ENCODE measurements at places on chromosomes 12 and 14.

DNA sequence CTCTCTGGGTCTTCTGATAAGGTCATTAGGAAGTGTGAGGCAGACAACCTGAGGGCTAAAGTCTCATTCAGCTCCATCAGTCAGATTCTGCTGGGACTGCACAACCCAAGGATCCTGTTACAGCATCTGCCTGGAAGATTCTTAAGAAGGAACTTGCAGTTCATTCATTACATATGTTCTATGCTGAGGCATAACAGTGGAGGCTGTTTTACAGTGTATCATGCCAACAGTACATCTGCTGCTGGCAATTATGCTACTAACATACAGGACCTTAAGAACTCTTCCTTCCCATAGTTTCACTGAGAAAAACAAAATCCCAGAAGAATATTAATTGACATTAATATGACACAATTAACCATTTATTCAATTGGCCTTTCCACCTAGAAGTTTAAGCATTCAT lies 968.6 kb downstream of the DIO2 start:
- no peak for DNase-seq

GRCh38 chr12:51838762-51839161 lies 9.8 kb downstream of the FIGNL2 start:
- DNase-seq = no peak

DNA sequence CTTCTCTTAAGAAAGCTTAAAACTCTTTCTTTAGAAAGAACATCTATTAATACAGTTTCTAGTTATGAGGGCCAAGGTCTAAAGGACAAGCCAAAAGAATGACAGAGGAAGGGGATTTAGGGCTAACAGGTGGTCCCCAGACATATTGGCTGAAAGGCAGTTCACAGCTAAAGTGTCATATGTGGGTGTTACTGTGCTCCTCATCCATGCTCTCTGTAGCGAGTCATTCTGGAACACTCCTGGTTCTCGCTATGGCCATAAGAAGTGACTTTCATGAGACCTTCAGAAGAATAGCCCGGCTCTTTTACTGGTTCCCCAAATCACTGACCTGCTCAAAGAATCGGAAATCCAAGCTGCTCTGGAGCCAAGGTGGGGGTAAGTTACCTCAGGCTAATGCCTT lies 55.0 kb downstream of the TBK1 start:
- DNase-seq = no peak

GRCh38 chr12:116492703-116493324 lies 66.4 kb upstream of the MAP1LC3B2 start:
- no peak for DNase-seq

DNA sequence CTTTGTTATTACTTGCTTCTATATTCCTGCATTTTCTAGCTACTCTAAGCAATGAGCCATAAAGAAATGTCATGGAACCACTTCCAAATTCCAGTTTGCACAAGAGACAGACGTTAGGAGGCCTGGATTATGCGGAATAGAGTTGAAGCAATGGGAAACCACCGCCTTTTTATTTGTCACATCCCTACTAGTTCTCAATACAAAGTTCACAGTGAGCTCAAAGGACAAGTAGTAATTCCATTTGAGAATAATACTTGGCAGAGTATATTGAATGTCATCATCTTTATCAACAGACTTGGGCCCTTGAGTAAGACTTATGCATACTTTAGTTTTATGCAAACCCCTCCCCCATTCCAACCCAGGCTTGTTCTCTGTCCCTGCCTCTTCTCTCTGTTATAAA lies 3.7 kb upstream of the SLC15A5 start:
- DNase-seq = no peak

DNA sequence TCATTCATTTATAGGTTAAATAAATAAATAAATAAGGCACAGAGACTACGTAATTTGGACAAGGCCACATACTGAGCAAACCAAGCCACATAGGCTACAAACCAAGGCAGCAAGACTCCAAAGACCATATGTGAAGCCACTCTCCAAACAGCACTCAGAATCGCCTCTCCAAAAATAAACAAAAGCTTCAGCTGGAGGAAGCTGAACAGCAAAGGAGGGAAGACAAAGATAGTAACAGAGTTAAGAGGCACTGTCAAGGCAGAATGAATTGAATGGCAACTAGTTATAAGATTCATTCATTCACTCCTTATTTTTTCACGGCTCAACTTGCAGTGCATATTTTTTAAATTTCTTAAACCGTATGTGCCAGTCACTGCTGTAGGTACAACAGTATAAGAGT lies 200.5 kb upstream of the GRIP1 start:
- peak; percentile 62 for DNase-seq

GRCh38 chr14:99755629-99756603 lies 37.3 kb upstream of the EML1 start:
- DNase-seq = no peak

DNA sequence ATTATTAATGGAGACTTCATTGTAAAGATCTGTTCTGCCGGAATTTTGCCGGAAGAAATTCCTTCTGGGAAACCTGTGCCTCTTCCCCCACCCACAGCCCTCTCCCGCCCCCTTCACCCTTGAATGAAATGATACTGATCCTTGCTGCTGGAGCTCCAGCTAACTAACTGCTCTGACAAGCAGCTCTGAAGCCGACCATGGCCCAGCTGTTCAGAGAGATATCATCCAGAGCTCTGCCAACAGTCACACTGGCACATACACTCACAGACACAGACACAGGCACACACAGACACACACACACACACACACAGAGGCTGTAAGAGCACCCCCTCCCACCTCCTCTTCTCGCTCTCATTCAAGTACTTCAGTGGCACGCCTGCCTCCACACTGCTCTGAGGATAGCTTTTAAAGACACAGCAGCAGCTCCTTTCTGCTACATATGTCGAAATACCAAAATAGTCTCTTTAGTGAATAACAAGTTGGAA lies 88.6 kb downstream of the R3HDM2 start:
- no peak for DNase-seq

DNA sequence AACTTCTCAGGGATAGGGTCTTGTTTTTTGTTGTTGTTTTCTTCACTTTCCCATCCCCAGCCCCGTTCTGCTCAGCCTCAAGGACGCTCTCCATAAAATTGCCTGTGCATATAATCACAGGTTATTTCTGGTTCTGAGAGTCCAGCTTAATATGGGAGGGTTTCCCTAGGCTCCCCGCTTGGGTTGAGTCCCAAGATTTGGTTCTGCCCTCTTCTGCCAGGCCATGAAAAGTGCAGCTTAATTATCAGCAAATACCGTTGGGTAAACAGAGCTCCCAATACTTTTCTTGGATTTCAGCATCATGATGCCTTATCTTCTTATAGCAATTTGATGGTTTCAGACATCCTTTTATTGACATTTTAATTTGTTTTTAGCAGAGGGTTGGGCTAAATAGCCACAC lies 75.6 kb downstream of the GRIN2B start:
- no peak for DNase-seq

DNA sequence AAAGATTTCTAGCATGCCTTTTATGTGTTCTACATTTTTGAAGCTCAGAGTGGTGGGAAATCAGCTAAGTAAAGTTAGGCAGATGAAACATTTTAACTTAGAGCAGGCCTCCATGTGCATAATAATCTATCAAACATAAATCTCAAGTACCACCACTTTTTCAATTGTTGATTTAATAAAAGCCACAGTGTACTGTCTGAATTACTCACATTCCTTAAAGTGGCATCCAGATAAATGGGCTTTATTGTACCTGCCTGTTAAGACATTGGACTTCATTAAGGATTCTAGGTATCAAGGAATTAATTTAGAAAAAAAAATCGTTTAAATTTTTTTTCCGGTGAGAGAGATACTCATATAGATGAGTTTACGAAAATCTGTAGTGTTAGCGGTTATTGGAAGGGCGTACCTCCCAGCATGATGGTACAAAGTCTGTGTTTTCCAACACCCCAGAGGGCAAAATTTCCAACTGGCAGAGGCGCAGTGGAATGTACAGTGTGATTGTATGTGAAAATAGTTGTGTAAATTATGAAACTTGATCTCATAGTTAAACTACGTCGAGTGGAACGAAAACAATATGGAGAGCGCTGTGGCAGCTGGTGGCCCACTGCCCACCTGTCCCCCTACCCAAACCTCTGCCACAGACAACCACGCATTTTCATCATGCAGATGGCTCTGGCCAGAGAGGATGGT lies 25.0 kb downstream of the ELK3 start:
- peak; percentile 10 for DNase-seq

- no peak for DNase-seq
Observed at GRCh38 chr12:122669397-122670070, 33.6 kb downstream of the HCAR2 start.

DNA sequence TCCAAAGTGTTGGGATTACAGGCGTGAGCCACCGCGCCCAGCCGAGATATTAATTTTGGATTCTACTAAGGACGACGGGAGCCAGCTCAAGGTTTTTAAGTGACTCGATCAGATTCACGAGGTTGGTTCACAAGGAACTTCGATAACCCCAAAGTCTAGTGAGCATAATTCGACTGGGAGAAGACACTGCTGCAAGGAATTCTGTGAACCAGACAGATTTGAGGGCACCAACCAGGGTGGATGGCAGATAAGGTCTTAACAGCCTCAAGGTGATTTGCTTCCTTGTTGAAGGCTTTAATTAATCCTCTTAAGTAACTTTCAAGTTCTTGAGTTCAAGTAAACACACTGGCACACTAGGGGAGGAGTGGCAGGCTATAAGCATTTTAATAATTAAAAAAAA lies 1.1 kb upstream of the KLHDC2 start:
- DNase-seq = no peak

DNA sequence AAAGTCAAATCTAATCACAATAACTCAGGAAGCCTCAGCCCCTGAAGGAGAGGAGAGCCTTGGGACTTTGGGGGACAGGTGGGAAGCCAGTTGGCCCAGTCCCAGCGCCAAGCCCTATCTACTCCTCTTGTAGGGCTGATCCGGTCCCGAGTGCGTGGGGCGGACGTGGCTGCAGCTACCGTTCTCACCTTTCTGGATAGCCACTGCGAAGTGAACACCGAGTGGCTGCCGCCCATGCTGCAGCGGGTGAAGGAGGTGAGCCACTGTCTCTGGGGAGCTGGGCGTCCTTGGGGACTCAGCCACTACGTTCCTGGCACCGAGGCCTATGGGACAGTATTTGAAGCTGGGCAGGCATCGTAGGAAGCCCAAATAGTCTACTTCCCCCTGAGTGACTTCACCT lies 68.4 kb downstream of the GALNT16 start:
- DNase-seq = no peak

GRCh38 chr12:6337958-6338433 lies 3.9 kb downstream of the TNFRSF1A start:
- no peak for DNase-seq

- no peak for DNase-seq
Observed at GRCh38 chr12:95411466-95411865, 62.5 kb upstream of the METAP2 start.

DNA sequence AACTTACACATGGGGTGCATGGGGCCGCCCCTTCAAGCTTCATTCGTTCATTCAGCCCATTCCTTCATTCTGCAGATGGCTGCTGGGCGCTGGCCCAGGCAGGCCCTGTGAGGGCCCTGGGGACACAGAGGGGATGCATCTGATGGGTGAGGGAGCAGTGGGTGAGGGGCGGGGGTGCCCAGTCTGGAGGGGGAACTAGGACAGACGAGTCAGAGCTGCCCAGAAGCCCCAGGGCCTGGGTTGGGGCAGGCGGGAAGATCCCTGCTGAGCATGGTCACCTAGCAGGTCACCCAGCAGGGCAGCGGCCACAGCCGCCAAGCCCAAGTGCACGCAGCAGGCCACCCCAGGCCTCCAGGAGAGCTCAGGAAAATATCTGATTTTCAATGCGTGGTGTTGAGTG lies 14.1 kb downstream of the TRMT61A start:
- no peak for DNase-seq

DNA sequence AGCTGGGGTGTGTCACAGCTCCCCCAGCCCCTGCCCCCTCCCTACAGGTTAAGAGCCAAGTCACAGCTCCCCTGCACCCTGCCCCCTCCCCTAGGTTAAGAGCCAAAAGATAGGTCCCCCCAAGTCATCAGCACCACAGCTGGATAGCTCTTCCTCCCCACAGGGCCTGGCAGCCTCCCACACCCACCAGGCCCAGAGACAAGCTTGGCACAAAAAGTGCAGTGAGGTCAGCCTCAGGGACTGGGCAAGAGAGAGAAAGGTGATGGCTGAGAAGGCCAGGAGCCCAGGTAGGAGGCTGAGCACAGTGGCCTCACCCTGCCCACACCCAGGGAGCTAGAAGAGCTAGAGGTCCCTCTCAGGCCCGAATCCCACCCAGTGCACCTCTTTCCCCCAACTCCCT lies 8.7 kb downstream of the ITGA7 start:
- no peak for DNase-seq

- no peak for DNase-seq
Observed at GRCh38 chr14:102249041-102249440, 55.9 kb downstream of the MOK start.

DNA sequence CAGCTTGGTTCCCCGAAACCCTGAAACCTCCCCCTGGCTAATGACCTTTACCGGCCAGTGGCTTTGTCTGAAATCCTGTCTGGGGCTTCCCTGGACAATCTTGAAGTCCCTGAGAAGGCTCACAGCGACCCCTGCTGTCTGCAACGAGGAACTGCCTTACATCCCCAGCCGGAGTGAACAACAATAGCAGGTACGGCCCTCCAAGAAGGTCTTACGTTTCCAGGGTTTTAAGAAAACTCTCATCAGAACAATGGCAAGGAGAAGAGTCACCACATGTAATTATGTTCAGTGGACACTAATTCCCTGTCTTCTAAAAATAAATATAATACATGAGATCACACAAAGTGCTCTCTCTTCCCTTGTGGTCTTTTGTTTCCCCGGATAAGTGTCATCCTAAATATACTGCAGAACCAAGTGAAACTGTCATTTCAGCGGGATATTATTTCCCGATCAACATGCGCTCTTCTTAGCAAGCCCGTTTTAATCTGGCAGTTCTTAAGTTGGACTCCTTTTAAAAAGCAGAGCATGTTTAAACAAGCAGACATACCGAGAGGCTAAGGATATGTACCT lies 53.3 kb downstream of the RBM19 start:
- peak; percentile 37 for DNase-seq

GRCh38 chr12:59431266-59431665 lies 164.6 kb upstream of the SLC16A7 start:
- no peak for DNase-seq

GRCh38 chr12:110262442-110263388 lies 18.3 kb upstream of the ATP2A2 start:
- no peak for DNase-seq

DNA sequence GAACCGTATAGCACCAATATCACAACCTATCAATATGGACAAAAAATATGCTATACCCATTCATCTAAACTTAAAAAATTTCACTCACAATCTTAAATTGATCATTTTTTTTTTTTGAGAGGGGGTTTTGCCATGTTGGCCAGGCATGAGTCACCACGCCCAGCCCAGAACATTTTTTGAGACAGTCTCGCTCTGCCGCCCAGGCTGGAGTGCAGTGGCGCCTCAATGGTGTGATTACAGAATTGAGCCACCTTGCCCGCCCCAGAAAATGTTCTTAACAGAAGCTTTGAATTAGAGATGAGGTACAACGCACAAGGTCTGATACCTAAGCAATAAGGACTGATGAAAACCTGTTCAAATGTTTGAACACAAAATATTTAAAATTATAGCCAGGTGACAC lies 15.8 kb upstream of the ATP5F1B start:
- DNase-seq = no peak
